Fibroblast of skin of right quadriceps (primary cell): ENCODE measurements at places on chromosomes 12 and 14.

DNA sequence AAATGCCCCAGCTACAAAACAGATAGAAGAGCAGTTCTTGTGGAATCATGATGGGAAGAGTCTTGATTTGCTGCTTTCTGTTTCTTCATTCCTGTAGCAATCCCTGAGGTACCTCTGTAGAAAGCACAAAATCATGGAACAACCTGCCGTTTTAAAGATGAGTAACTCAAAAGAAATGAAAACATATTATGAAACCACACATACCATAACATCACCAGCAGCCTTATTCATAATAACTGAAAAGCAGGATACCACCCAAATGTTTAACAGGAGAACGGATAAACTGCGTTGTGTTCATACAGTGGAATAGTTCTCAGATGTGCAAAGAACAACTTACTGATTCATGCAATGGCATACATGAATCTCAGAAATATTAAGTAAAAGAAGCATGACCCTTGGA lies 188.1 kb downstream of the RGS6 start:
- DNase-seq, result no peak

DNA sequence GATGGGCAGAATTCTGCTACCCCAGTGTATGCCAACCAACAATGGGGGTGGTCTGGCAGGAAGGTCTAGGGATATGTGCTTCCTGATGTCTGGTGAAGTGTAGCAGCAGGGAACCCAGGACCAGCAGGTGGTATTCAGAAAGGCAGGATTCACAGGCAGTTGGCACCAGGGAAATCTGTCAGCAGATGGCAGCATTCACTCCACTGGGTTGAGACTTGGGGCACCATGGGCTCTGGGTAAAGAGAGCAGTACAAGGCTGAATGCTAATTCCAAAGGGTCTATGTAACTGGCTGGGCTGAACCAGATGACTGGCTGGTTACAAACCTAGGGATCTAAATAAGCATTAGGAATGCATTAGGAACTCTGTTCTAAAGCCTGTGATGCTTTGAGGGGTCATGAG lies 466.9 kb upstream of the STXBP6 start:
- DNase-seq, result no peak

- DNase-seq, result peak; percentile 39
Measured at GRCh38 chr14:61841145-61841544, 78.9 kb downstream of the SNAPC1 start.

- DNase-seq, result no peak
Measured at GRCh38 chr14:71290301-71290700, 383.0 kb downstream of the PCNX1 start.

- DNase-seq, result no peak
Measured at GRCh38 chr14:92525322-92526095, 11.9 kb downstream of the RIN3 start.

DNA sequence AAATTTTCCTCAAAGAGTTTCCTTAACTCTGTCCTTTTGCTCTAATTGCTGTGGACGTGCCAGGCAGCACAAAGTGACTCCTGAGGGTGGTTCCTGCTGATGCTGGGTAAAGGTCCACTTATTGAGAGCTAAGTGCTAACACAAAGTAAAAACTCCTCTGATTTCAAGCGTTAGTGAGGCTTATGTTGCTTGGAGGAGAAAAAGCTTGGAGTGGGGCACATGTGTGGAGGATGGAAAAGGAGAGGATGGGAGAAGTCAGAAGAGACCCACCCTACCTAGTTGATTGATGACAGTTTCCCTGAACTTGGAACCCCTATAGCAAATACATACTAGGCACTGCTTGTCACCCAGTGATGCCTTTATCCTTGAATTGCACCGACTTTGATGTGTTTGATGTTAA lies 10.1 kb upstream of the SLC11A2 start:
- no peak for DNase-seq

GRCh38 chr14:101790232-101790631 lies 28.7 kb downstream of the PPP2R5C start:
- no peak for DNase-seq

DNA sequence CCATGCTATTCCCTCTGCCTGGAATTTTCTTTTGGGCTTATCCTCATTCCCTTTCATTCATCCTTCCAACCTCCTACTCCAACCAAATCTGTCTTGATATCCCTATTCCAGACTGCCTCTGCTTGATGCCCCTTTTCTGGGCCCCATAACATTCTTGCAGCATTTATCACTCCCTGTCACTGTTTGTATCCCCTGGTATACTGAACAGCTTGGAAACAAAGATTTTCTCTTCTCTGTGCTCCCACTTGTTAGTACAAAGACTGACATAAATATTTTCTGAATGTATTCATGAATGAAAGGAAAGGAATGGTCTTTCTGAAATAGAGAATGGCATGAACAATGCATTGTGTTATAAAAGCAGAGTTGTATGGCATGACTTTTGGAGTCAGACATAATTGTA lies 7.5 kb downstream of the IRAK4 start:
- DNase-seq, result peak; percentile 45

DNA sequence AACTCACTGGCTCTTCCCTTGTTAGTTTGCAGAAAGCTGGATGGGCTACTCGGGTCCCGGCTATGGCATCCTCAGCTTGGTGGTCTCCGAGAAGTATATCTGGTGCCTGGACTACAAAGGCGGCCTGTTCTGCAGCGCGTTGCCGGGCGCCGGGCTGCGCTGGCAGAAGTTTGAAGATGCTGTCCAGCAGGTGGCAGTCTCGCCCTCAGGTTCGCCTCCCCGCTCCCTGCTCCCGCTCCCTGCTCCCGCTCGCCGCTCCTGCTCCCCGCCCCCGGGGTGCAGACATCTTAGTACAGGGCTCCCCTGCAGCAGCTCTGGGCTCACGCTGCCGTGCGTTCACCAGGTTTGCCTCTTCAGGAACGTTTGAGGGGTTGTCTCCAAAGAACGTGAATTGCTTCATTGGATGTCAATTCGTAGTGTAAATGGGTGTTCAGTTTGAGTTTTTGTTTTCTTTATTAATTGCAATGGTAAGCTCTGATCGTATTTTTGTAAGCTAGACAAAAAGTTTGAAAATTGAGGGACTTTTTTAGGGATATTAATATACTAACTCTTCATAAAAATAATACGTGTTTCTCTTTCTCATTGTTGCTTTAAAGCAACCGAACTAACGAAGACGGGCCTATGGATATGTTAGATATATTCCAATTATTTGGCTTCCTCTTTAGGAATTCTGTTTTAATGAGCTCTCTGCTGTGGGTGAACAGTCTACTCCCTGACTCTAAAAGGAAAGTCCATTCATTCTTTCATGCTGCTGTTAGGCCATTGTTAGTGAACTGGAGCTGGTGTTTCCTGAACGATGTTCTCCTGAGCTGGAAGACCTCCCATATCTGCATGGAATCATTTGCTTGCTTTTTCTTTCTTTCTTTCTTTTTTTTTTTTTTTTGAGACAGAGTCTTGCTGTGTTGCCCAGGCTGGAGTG lies 71.3 kb downstream of the ANKRD9 start:
- DNase-seq, result peak; percentile 79

DNA sequence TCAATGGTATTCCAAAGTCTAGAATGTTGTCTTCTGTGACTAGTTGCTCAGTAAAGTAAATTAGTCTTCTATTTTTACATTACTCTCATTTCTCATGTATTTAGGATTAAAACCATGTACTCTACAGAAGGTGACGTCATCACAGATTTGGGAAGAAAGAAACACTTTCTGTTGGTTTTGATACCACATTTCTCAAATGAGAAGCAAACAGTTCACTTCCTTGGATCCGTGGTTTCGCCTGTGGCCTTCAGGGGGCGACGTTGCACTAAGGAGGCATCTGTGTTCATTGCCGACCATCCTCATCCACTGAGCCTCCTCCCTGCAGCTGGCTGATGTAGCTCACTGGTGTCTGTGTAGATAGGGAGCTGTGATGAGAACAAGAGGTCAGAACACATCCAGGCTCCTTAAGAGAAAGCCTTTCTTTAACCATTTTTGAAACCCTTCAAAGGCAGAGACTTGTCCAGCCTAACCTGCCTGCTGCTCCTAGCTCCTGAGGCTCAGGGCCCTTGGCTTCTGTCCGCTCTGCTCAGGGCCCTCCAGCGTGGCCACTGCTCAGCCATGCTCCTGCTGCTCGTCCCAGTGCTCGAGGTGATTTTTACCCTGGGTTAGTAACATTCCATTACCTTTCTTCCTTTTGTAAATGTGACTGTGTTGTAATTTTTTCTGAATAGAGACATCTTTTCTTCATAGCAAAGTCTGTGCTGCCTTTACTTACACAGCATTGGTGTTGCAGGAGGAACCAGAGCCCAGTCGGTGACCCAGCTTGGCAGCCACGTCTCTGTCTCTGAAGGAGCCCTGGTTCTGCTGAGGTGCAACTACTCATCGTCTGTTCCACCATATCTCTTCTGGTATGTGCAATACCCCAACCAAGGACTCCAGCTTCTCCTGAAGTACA lies 220.6 kb upstream of the OR4E1 start:
- no peak for DNase-seq

- no peak for DNase-seq
Measured at GRCh38 chr12:104643819-104644669, 187.3 kb downstream of the CHST11 start.

GRCh38 chr12:26678697-26679660 lies 154.0 kb downstream of the ITPR2 start:
- DNase-seq, result peak; percentile 28

- no peak for DNase-seq
Measured at GRCh38 chr12:66319266-66319954, 17.1 kb downstream of the HELB start.

DNA sequence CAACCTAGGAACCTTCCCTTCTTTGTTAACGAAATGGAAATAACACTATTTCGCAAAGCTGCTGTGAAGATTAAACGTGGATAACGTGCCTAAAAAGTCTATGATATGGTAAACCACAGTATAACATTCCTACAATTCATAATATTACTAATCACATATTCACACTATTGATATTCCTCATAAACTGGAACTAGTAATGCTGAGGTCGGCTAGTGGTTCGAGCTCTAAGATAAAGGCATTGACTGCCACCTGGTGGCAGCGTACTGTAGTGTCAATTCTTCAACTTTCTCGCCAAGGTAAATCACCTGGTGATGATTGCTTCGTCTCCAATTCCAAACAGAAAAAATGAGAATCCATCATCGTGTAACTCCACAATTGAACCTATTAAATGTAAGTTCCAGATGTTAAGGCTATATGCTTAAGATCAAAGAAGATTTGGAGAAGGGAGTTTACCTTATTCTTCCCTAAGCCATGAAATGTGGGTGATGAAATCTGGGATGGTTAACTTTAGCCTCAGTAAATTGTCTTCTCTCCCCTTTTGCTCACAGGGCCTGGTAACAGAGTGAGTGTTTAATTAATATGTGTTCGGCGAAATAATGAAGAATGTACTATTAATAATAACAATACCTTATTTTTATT lies 197.5 kb upstream of the TMEM132C start:
- DNase-seq, result peak; percentile 74

DNA sequence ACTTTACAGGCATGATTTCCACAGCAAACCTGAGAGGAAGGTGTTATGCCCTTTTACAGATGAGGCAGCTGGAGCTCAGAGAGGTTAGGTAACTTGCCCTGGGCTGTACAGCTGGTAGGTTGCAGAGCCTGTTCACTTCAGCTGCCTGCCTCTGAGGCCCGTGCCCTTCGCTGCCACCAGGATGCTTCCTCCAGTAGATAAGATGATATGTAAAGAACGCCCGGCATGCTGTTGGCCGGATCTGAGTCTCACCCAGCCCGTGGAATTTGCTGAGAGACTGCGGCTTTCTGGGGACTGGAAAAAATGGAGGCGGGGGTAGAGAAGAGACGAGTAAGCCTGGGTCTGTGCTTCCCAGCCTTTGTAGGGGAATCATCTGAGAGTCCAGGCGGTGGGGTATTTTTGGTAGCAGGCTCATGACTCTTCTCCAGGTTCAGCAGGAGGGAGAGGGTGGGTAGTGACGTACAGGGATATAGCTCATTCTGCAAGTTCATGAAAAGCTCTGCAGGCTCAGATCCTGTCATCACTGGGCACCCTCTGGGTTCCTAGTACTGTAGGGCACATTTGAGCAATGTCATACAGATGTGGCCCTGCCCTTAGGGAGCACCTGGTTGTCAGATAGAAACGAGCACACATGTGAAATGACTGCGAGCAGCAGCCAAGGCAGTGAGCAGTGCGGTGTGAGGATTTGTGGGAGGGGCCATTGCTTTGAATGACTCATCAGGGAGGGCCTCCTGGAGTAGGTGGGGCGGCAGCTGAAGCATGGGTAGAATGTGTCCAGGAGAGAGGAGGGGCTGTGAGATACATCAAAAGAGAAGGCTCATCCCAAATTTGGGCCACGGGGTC lies 159.4 kb downstream of the TSPAN9 start:
- peak; percentile 61 for DNase-seq

GRCh38 chr14:88189417-88190191 lies 133.5 kb downstream of the KCNK10 start:
- peak; percentile 73 for DNase-seq

DNA sequence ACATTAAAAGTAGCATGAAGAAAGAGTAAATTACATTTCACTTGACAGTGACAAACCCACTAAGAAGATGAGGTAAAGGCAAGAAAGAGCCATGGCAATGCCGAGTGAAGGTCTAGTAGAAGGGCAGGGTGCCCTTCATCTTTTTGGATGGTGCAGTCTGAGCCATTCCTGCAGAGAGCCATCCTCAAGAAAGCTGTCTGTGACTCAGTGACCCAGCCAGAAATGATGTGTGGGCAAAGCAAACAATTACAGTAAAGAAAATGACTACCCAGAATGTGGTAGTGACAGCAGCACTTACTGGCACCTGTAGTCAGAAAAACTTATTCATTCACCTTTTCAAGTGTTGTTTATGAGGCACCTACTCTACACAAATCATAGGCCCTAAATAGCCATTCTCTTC lies 281.7 kb downstream of the DUSP6 start:
- DNase-seq, result no peak

- no peak for DNase-seq
Measured at GRCh38 chr12:121501946-121502345, 78.9 kb downstream of the KDM2B start.

- no peak for DNase-seq
Measured at GRCh38 chr12:64286521-64286920, 64.4 kb upstream of the KICS2 start.

GRCh38 chr14:77654001-77654441 lies 37.6 kb upstream of the SPTLC2 start:
- no peak for DNase-seq

- no peak for DNase-seq
Measured at GRCh38 chr14:21874167-21874566, 200.5 kb upstream of the OR4E1 start.

- peak; percentile 91 for DNase-seq
Measured at GRCh38 chr12:89671469-89671868, 37.2 kb downstream of the ATP2B1 start.
